NCI-H446 treated with DMSO at 0.1 percent for 48 hours (cell line): ENCODE measurements at places on chromosomes 4 and X.

DNA sequence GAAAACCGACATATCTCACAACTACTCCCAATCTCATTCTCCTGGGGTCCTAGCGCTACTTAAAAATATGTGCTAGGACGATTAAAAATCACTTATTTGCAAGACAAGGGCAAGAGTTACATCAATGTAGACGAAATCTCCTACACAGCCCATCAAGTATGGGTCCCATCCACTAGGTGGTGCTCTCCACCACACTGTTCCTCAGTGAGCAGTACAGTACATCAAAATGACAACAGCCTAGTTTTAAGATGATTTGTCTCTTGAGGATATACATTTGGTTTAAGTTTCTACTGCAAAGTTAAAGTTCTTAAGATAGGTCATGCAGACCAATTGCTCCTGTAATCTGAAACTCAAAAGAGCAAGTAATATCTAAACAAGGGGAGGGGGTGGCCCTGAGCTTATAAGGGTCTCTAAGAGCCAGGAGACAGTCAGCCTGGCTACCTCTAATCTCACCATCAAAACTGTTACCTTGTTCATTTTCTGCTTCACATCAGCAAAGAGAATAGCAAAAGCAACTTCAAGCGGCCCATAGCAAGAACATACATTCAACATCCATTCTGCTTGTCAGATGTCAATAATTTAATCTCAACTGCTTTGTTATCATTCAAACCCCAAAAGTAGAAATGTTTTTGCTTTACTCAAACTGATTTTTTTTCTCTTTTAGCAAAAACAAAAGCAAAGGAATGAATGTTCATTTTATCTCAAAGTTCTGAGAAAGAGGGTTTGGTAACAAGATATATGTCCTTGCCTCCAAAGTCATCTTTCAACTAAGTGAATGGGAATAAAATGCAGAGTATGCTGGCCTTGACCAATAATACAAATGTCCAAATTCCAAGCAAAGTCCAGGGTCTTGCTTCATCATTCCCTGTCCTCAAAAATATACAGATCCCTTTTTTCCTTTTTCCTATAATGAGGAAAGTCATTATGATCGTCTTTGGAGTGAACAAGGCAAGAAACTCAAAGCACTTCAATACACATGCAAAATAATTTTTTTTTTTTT lies 53.1 kb downstream of the STX18 start:
- peak; percentile 0 for DNase-seq

DNA sequence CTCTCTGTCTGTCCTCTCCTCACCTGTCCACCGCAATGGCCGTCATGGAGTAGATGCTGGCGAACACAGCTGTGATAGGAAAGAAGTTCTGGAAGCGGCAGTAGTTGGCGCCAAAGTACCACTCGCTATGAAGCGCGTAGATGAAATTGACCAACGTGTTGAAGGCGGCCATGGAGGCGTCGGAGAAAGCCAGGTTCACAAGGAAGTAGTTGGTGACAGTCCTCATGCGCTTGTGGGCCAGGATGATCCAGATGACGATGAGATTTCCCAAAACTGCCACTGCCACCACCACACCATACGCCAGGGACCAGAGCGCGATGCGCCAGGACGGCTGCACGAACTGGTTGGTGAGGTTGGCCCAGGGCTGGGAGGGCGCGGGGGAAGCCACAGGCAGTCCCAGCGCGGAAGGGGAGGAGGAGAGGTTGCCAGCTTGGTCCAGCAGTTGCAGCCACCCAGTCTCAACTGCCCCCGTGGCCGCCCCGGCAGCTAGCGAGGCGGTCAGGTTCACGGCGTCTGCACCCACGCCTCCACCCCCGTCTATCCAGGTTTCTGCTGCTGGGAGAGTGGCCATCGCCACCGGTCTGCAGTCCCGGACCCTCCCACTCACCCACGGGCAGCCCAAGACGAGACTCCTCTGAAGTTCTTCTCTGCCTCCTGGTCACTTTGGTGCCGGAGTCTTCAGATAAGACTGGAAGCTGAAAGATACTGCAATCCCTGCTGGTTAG lies 518 bp downstream of the TACR3 start:
- no peak for DNase-seq

- DNase-seq: no peak
Measured at GRCh38 chrX:116267511-116268040, 97.0 kb downstream of the AGTR2 start.

DNA sequence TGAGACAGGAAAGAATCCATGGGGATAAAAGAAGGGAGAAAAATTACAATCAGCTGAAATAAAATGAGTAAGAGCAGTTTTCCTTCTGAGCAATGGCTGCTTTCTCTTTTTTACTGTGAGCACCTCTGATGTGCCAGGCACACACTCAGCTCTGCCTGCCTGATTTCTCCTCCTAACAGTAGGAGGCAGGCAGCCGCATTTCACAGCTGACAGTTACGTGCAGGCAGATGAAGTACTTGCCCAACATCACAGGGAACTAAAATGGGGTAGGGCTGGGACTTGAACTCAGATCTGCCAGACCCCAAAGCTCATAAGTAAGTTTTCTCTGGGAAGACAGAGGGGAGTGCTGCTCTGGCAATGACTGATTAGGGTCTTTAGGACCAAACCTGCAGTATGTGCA lies 54.6 kb downstream of the C4orf50 start:
- DNase-seq: no peak

DNA sequence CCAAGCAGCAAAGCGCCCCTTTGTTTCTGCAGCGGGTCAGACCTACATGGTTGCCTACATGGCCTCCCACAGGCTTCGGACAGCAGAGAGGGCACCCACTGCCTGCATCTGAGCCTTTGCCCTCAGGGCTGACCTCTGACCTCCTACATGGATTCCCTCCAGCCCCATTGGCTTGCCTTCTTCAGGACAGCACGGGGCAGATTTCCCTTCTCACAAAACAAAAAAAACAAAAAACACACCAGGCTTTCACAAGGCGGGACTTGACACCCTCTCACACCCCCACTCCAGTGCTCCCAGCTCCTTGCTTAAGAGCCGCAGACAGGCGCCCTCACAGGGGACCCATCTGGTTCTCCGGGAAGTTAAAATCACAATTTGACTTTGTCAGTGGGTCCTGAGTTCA lies 32.9 kb downstream of the ZFYVE28 start:
- no peak for DNase-seq

DNA sequence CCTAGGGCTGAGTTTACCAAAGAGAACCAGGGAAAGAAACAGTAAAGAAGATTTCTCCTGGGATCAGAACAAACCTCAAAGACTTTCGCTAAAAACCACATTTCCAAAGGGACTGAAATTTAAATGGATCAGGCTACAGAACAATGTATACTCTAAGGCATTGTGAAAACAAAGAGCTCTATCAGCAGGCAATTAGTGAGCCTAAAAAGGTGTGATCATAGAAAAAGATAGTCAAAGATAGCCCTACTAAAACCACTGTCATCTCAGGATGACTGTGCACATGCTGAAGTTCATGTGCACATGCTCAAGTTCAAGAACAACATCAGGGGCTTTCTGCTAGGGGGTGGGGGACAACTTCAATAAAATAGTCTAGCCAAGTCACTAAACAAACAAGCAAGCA lies 12.9 kb upstream of the SMIM10L2A start:
- DNase-seq: no peak

- DNase-seq: no peak
Measured at GRCh38 chrX:11321986-11322385, 28.8 kb downstream of the AMELX start.

DNA sequence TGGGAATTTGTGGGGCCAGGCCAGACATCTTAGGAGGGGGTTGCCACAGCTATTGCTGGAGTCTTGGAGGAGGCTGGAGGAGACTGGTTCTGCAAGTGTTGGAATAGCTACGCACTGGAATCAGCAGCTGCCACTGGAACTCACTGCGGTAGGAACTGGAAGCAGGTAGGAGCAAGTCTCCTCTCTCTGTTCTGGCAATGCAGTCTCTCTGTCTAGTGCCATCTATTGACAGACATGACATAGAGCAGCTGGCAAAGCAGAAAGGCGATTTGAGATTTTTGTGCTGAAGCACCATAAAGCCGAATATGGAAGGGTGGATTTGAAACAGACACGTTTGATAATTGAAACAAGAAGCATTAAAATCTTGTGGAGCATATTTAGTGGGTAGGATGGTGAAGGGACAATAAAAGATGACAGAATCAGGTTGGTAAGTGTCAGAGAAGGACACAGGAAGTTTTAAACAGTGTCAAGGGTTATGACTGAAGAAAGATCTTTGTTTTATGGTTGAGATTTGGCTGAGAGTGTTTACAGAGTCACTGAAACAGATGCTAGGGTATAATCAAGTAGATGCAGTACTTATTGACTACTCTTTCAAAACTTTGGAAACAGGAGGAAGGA lies 23.5 kb upstream of the SYNPO2 start:
- peak; percentile 49 for DNase-seq

DNA sequence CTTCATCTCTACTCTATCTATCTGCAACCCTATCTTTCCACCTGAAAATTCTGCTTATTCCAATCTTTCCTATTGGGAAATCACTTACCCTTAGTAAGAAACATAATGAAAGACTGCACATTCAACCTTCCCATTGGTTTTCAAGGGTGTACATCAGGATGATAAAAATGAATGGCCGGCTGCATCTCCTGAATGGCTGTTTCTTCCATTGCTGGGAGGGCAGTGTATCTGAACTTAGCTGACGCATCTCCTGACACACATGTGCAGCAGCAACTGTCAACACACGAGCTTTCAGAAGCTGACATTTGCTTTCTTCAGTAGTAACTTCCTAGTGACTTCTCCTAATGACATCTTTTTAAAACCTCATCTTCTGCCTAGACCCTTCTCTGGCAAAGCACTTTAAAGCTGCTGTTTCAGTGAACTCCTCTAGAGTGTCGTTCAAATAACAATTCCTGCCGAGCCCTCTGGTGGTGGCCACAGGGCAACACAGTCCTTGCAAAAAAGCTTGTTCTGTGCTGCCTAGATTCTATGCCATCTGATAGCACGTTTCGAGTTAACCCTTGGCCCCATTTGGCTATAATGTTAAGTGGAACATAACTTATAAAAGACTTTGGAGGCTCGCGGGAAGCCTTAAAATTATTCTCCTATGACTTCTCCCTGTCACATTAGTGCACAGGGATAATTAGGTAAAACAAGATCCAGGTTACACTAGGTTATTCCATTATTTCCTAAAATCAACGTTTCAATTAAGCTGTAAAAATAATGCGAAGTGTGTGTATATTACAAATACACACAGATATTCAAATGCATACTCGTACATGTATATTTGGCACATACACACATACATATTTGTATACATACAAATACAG lies 2340.7 kb downstream of the PCDH7 start:
- peak; percentile 18 for DNase-seq

DNA sequence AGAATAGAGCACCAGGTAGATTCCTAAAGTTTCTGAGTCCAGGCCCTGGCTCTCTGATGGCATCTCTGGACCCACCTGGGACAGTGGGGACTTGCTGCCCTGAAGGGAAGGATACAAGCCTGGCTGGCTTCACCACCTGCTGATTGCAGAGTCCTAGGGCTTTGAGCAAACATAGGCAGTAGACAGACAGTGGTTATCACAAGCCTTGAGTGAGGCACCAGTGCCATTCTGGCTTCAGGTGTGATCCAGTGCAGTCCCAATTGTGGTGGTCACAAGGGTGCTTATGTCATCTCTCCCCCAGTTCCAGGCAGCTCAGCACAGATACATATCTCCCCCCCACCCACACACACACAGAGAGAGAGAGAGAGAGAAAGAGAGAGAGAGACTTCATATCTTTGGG lies 6.6 kb upstream of the PRRG3 start:
- no peak for DNase-seq

- DNase-seq: no peak
Measured at GRCh38 chrX:153853180-153853901, 23.0 kb upstream of the PDZD4 start.

DNA sequence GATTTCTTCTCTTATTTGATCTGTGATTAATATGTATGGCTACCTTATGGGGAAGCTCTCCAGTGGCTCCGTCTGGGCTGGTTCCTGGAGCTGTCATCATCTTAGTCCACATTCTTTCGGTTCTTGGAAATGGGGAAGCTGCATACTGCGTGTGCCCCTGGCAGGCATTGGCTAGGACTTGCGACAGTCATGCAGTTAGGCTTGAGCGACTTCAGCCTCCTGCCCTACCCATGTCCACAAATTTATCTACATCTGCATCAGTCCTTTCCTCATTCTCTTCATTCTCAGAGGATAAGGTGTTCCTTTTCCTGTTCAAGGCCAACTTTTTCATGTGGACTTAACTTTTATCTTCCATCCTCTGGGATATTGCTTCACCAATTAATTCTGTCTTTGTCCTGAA lies 214.2 kb downstream of the RELL1 start:
- DNase-seq: no peak

GRCh38 chrX:39616098-39616729 lies 481.5 kb downstream of the BCOR start:
- no peak for DNase-seq

- no peak for DNase-seq
Measured at GRCh38 chr4:117847849-117848248, 186.4 kb upstream of the NDST3 start.

- no peak for DNase-seq
Measured at GRCh38 chr4:75715105-75715799, 9.1 kb upstream of the USO1 start.

DNA sequence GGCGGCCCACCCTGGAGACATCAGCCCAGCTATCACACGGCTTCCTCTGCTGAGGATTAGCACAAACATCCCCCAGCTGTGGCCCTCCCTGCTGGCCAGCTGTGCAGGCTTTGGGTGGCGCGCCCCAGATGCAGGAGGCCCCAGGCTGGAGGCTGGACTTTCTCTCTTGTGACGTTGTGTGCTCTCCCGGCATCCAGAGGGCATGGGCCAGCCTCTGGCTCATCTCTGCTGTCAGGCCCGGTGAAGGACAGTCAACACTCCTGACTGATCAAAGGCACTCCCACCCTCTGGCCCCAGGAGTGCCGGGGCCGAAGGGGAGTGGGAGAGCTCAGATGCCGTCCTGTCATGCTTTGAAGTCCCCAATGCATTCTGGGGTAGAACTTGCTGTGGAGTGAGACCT lies 29.9 kb upstream of the PJA1 start:
- no peak for DNase-seq

- DNase-seq: no peak
Measured at GRCh38 chr4:41600243-41600912, 62.4 kb downstream of the LIMCH1 start.

DNA sequence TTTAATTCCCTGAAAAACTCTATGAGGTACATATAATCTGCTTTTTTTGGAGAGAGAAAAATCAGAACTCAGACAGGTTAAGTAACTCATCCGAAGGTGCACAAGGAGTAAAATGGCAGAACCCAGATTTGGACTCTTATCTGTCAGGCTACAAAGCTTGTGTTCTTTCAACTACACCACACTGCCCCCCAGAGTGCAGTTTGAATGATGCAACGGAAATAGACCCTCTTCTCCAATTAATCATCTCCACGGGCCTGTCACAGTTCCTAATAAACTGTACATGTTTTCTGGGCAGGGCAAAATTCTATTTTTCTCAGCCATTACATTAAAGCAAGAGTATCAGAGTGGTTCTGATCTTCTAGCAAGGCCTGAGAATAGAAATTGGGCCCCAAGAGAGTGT lies 35.3 kb upstream of the DCX start:
- peak; percentile 16 for DNase-seq
